ENCODE measurements at places on chromosomes 16 and 17. TPM values are rescaled to one million over a fixed set of nuclear protein-coding genes. Genes with fewer than 3 reads are reported as not detected.

The P4HB gene
- total RNA-seq, result 438 TPM

- DNase-seq, result peak; percentile 87
These were observed at the start of gene RND2 for GRCh38 chr17:43024407-43025289. Gene RND2, plus strand, starts transcription at chr17:43025231. Its CDS starts 117 bp downstream, at chr17:43025348.

DNA sequence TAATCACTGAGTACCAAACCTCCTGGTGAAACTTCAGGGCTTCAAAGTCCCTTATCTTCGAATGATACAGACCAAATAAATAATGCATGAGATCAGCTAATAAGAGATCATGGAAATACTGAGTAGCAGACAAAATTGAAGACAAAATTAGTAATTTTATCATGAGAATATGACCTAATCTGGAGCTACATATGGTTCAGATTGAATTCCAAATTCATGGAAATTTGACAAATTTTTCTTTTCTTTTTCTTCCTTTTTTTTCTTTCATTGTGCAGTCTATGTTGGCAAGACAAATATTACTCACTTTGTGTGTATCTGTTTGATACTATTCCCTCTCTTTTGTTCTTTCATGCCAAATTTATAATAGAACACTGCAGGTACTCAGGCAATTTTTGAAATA lies 218.1 kb upstream of the KCNJ16 start:
- DNase-seq, result no peak

The ACLY gene
- 68.1 TPM for total RNA-seq

DNA sequence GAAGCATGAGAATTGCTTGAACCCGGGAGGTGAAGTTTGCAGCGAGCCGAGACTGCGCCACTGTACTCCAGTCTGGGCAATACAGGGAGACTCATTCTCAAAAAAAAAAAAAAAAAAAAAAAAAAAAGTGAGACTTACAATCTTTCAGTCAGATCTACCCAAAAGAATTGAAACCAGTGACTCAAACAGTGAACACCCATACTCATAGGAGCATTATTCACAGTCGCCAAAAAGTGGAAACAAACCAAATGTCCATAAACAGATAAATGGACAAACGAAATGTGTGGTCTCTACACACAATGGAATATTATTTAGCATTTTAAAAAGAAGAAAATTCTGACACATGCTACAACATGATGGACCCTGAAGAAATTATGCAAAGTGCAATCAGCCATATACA lies 9.1 kb upstream of the SCNN1B start:
- DNase-seq, result no peak

GRCh38 chr17:44097110-44097958 lies 26.1 kb downstream of the HDAC5 start:
- no peak for DNase-seq

The ELP5 gene
- total RNA-seq, result 23.9 TPM

DNA sequence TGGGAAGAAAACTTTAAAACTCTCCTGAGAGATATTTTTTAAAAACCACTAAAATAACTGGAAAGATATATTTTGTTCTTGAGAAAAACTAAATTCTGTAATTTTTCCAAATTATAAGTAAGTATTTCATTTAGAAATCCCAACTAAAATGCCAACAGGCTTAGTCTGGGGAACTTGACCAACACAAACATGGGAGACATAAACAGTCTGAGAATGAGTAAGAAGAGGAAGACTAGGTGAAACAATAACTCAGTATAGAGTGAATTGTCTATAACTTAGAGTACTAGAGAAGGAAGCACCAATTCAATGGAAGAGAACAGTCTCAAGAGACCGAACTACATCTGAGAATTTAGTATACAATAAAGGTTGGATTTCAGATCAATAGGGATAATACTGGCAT lies 2.9 kb downstream of the CMTM1 start:
- DNase-seq, result no peak

DNA sequence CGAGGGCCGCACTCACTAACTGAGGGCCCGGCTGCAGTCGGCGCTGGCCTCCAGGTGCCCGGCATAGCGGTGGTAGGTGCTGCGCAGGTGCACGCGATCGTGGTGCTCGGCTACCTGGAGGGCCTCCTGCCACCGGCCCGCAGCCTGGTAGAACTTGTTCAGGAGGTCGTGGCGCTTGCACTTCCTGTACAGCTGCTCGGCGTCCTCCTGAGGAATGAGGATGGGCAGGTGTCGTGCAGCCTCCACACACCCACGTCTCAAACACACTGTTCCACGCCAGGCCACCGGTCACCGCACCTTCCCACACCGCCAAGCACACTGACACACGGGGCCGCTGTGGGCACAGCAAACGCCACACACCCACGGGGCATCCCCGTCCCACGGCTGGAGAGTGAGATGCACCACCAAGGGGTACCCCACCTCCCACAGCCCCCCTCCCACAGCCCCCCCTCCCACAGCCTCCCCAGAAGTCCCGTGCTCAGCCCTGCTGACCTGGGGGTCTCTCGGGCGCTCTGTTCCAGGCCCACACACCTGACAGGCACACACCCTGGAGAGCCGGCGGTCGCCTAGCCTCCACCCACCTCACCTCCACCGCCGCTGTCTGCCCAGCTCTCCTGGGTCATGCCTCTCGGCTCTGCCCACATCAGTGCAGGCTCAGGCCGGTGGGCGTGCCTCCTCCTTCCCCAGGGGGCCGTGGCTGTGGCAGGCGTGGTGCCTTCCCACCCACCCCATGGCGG lies 7.4 kb upstream of the TMEM204 start:
- no peak for DNase-seq

DNA sequence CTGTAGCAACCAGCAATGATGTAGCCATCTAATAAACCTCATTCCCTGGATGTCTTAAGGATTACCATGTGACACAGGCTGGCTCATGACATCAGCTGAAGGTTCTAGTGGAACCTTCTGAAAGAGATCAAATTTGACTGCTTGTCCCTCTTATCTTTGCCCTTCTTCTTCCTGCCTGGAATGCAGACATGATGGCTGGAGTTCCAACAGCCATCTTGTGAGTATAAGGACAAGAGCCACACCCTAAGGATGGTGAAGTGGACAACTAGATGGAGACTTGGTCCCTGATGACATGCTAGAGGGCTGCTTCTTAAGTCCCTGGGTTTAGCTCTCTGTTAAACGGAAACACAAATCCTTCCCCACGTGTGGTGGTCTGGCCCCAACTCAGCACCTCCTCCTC lies 37.6 kb downstream of the PLXDC1 start:
- no peak for DNase-seq

The TBC1D3B gene
- total RNA-seq, result 4.5 TPM

GRCh38 chr17:35084987-35085386 lies 21.5 kb upstream of the RFFL start:
- DNase-seq, result no peak

The FAM20A gene
- 9.4 TPM for total RNA-seq

DNA sequence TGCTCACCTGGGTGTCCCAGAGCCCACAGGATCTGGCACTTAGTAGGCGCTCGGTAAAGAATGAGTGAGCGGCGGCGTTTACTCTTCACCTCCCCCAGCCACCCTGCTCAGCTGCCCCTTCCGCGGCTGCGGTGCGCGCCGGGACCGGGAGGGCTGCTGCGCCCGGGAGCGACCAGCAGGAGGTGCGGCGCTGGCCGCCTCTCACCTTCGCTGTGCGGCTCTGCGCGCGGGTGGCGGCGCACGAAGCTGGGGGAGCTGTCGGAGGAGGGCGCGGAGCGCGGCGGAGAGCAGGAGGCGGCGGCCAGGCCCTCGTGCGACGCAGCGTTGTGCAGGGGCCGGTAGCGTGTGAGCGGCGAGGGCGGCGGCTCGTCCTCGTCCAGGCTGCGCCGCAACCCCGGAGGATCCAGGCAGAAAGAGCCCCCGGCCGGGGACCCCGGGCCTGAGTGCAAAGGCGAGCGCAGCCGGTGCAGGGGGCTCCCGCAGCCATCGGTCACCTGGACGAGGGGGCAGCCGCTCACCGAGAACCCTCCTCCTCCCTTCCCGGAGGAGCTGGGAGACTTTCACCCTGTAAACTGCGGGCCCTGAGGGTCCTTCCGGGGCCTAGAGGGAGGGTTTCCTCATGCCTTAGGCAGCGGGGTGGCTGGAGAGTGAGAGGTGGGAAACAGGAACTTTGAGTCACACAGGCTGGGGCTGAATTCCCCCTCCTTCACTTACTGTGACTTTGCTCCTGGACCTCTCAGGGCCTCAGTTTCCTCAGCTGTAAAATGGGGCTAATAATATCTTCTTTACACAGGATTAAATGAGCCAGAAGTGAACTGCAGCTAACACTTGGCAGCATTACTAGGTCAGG lies 12.5 kb downstream of the SAMD14 start:
- no peak for DNase-seq

DNA sequence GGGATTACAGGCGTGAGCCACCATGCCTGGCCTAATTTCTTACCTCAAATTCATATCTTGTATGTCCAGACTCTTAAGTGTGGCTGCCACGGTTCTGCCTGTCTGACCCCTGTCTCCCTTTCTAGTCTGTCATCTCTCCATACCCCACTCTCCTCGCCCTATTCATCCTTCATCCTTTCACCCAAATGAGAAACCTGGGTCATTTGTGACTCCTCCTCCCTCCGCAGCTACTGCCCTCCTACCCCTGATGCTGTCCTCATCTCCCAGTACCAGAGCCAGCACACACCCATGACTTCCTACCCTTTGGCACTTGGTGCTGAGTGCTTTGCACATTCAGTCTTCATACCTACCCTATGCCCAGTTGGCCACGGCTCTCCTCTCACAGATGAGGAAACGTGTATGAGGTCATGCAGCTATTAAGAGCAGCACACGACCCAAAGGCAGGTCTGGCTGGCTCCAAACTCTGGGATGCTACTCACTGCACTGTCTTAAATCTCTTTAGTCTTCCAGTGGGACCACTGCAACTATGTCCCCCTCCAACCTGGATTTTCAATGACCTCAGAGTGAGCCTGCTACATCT lies 1.6 kb downstream of the SPATA32 start:
- no peak for DNase-seq

The NME4 gene
- total RNA-seq, result 54.1 TPM

The MTMR4 gene
- 41.6 TPM for total RNA-seq

DNA sequence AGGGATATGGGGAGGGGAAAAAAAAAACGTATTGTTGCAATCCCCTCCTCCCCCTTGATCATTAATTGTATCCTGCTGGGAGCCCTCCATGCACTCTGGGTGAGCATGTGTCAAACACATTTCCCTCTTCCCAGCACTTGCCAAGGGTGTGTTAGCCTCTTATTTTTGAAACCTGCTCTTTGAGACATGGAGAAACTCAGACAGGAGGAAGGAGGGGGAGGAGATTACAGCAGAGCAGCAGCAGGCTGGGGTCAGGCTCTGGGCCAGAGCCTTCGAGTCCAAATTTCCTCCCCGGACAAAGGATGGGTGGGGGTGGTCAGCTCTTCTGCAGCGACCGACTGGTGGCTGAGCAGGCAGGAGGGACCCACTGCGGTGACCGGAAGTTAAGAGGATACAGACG lies 64.7 kb downstream of the SOX9 start:
- DNase-seq, result no peak

Data from tibial nerve (tissue), 4 donors.